ENCODE measurements at places on chromosomes 6 and 20.

DNA sequence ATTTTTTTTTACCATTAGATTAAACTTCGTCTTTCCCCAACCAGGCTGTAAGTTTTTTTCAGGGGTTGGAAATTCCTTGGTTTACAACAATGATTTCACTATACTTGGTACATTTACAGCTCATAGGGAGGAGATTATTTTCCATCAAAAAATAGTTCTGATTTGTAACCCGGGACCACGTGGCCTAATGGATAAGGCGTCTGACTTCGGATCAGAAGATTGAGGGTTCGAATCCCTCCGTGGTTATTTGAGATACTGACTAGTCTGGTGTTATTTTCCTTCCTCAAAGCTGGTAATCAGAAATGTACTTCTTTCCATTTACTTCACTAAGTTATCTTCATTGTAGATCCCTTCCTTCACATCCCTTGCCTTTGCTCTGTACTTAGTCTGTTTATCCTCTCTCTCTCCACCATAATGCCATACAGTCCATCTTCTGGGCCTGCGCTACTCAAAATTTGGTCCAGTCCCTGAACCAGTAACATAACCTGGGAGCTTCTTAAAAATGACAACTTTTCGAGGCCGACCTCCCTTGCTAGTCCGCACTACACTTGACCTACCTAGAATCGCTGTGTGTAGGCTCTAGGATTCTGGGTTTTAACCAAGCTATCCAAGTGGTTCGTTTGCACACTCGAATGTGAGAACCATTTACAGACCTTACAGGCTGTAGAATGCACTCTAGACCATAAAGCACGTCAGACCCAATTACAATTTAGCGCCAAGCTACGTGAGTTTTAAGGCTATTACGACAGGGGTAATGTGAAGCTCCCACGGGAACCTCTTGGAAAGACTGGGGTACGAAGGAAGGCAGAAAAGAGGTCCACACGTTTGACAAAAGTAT is 42.1 kb upstream of the BTN3A2 start:
- DNase-seq = peak; percentile 13

- no peak for DNase-seq
Measured at GRCh38 chr6:159719287-159719686, 8.0 kb upstream of the WTAP start.

DNA sequence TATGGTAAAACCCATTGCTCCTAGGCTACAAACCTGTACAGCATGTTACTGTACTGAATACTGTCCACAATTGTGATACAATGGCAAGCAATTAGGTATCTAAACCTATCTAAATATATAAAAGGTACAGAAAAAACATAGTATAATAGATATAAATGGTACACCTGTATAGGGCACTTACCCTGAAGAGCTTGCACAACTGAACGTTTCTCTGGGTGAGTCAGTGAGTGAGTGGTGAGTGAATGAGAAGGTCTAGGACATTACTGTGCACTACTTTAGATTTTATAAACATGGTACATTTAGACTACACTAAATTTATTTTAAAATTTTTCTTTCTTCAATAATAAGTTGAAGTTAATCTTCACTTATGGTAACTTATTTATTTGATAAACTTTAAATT is 119.9 kb upstream of the CEP85L start:
- no peak for DNase-seq

GRCh38 chr6:99270826-99271225 is 78.6 kb downstream of the FAXC start:
- DNase-seq = no peak

DNA sequence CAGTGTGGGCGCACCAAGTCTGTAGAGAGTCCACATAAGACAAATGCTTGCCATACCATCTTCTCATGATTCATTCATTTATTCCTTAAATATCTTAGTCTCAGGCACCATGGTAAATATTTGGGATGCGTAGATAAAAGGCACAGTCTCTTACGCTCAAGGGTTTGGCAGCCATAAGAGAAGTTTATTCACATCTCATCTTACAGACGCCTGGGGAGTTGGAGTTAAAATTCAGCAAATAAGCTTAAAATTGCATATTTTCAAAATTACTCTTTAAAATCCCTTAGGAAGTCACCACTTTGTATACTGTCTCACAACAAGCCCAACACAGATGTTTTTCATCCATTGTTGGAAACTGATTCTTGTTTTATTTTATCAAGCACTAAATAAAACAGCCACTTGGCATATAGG is 363.3 kb downstream of the KIF16B start:
- no peak for DNase-seq

- no peak for DNase-seq
Measured at GRCh38 chr6:157877573-157878438, 54.8 kb downstream of the SNX9 start.

- no peak for DNase-seq
Measured at GRCh38 chr6:6251555-6252280, 68.7 kb downstream of the F13A1 start.

GRCh38 chr6:39051399-39052122 is 3.0 kb downstream of the GLP1R start:
- no peak for DNase-seq

DNA sequence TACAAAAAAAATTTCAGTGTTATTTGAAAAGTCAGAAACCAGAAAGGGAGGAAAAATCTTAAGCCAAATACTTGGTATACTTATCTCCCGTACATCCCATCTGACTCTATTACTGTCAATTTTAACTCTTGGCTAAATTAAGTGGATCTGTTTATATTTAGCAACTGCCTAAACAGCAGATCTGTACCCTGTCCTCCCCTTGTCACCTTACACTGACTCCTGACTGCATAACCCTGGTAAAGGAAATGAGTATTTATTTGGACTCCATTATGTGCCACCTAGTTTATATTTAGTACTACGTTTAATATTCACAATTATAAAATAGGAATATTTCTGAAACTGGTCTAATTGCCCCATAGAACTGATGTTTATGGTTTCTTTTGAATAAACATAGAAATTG is 730.2 kb upstream of the GJE1 start:
- DNase-seq = no peak

- DNase-seq = no peak
Measured at GRCh38 chr6:45837541-45838200, 178.0 kb downstream of the CLIC5 start.

GRCh38 chr6:55528624-55529023 is 50.4 kb downstream of the HMGCLL1 start:
- no peak for DNase-seq

GRCh38 chr6:41697861-41698781 is 37.3 kb downstream of the TFEB start:
- no peak for DNase-seq

DNA sequence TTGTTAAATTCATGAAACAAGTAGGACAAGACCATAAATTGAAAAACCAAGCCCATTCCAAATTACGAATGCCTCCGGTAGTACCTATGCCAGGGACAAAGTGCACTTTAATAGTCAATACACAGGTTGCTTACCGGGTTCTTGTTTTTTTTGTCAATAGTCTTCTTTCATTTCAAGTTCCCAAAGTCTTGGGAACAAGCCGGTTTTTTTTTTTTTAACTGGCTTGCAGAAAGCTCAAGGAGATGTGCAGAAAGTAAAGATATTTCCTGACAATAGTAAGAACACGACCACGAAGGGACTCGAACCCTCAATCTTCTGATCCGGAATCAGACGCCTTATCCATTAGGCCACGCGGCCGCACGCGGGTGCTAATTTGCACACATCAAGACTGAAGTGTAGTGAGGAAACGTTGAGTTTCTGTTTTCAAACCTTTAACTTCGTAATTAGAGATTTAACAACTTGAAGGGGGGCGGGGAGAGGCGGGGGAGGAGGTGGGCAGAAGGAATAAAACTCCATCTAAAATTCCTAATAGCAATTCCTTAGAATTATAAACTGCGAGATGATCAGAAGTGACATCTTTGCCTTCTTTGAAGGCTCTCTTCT is 181.0 kb downstream of the TRIM27 start:
- no peak for DNase-seq

DNA sequence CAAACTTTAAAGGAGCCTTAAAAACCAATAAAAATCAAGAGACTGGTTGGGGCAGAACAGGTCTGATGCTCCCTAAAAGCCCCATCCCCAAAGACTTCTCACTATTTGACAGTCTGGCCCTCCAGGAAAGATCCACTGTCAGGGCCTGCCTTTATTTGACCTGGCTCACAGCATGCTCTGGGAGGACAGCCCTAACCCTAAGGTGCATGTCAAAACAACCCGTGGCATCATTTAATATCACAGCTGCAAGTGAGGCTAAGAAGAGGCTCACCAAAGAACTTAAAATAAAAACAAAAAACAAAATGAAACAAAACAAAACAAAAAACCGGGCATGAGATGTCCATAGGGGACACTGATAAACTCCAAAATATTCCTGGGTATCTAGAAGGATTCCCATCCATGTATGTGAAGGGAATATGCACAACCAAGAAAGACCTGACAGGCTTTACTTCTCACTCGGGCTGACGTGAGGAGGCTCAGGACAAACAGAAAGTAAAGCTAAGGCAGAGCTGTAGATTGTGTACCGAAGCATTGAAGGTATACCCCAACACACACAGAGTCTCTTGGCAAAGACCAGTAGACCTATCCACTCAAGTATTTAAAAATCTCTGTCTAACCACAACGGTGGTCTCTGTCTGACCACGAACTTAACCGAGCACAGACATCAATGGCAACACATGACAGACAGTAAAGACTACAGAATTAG is 57.3 kb downstream of the AHI1 start:
- DNase-seq = no peak

GRCh38 chr20:47066484-47067270 is 172.0 kb downstream of the EYA2 start:
- no peak for DNase-seq

DNA sequence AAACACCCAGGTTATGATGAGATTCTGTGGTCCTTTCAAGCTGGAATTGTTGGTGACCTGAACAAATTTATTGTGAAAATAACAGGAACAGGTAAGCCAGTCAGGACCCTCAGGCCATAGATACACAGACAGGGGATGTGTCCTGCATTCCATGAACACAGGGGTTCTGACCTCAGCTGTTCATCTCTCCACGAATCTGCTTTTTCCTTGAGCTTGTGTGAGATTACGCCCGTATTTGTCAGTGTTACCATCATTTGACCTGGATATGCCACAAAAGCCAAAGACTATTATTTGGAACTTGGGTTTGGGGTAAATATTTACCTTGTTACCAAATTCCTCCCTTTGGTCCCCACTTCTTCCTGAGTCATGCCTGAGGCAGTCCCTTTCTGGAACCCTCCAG is 288.9 kb downstream of the PREX1 start:
- DNase-seq = no peak

GRCh38 chr6:151018046-151018445 is 152.5 kb downstream of the MTHFD1L start:
- no peak for DNase-seq

- DNase-seq = no peak
Measured at GRCh38 chr20:31811796-31812728, 7.1 kb upstream of the MYLK2 start.

GRCh38 chr20:52060794-52061714 is 130.5 kb downstream of the ZFP64 start:
- DNase-seq = no peak

Measured in C1 segment of cervical spinal cord (tissue), 14 donors.